Small intestine (tissue), 16 donors: ENCODE measurements at places on chromosomes 7 and 10.

- H3K4me1 ChIP-seq = peaks cover 4% of the 10 kb centered on the region
Observed at GRCh38 chr10:119759832-119760231, 34.0 kb downstream of the INPP5F start.

GRCh38 chr7:41147606-41148485, 555.0 kb downstream of the INHBA start:
- no peaks in the 10 kb centered on the region for H3K36me3 ChIP-seq
- H3K4me3 ChIP-seq = no peak overlapping the region
- no peaks in the 10 kb centered on the region for H3K27me3 ChIP-seq
- no peaks in the 10 kb centered on the region for H3K4me1 ChIP-seq
- no peak overlapping the region for H3K27ac ChIP-seq
- DNase-seq = no peak

DNA sequence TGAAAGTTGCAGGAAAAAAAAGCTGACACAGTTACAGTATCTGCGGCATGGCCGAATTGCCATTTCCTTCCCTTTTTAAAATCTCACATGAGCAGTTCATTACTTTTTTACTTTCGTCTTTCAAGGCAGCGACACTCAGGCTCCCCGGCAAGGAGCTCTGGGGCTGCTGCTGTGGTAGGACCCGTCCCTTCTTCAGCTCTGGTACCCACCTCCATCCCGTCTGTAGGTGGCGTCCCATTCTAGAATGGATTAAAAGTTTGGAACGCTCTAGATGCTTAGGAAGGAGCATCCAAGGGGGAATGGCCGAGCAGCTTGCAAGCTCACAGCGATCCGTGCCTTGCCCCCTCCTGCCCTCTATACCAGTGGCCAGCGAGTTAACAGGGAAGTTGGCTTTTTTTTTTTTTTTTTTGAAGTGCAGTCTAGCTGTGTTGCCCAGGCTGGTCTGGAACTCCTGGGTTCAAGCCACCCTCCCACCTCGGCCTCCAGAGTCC, 22.8 kb upstream of the TTYH3 start:
- H3K36me3 ChIP-seq = peaks cover 6% of the 10 kb centered on the region
- peaks cover 35% of the 10 kb centered on the region for H3K4me1 ChIP-seq
- H3K4me3 ChIP-seq = no peak overlapping the region
- H3K27ac ChIP-seq = no peak overlapping the region
- DNase-seq = peak; percentile 54

- no peaks in the 10 kb centered on the region for H3K27me3 ChIP-seq
- no peaks in the 10 kb centered on the region for H3K4me1 ChIP-seq
- no peak for DNase-seq
- H3K27ac ChIP-seq = no peak overlapping the region
- H3K4me3 ChIP-seq = no peak overlapping the region
Observed at GRCh38 chr10:81820418-81820817, 54.6 kb upstream of the NRG3 start.

- H3K4me1 ChIP-seq = peaks cover 3% of the 10 kb centered on the region
- H3K27me3 ChIP-seq = no peaks in the 10 kb centered on the region
- H3K36me3 ChIP-seq = no peaks in the 10 kb centered on the region
Observed at GRCh38 chr7:7769710-7770627, 51.6 kb upstream of the RPA3 start.

DNA sequence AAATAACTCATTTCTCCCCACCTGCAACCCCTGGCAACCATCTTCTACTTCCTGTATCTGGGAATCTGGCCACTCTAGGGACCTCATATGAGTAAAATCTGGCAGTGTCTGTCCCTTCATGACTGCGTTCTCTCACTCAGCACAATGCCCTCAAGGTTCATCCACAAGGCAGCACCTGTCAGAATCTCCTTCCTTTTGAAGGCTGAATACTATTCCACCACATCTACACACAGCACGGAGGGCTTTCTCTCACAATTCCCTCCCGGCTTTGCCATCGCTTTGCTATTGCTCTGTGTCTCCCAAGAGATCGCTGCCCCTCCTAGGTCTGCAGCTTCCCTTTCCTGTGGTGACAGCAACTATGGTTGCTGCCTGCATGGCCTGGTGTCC, 174.7 kb upstream of the RHEB start:
- H3K4me1 ChIP-seq = peaks cover 3% of the 10 kb centered on the region
- H3K27ac ChIP-seq = peak overlapping the region; percentile 84
- H3K4me3 ChIP-seq = no peak overlapping the region
- no peaks in the 10 kb centered on the region for H3K36me3 ChIP-seq
- no peaks in the 10 kb centered on the region for H3K27me3 ChIP-seq

DNA sequence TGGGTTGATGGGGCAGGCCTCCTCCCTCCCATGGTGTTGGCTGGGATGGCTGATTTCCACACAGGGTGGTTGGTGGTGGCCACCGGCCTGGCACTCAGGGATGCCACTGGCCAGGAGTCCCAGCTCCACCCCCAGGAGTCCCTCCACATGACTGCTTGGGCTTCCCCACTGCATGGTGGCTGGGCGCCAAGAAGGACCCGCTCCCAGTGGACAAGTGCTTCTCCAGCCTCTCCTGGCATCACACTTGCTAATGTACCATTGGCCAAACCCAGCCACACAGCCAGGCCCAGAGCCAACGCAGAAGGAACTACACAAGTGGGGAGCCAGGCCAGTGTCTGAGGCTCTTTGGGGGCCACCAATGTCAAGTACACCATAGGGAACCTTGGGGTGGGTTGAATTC, 73.6 kb upstream of the DNAAF5 start:
- DNase-seq = no peak
- no peak overlapping the region for H3K27ac ChIP-seq
- no peaks in the 10 kb centered on the region for H3K4me1 ChIP-seq
- peaks cover 32% of the 10 kb centered on the region for H3K36me3 ChIP-seq
- no peak overlapping the region for H3K4me3 ChIP-seq

DNA sequence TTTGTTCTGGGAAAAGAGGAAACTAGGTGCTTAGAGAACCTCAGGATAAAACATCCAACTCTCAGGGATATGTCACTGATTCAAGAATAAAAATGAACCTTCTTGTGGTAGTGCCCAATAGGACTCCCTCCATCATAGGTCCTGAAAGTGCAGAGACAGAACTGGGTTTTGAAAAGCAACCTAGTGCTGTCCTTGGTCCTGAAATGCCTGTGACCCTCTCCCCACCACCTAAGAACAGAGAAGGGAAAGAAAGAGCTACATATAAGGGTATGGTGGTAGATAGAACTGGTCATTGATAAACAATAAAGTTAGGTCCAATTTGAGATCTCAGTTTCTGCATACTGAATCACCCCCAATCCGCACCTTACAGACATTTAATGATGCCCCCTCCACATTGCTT, 953.3 kb downstream of the XPNPEP1 start:
- H3K27ac ChIP-seq = no peak overlapping the region
- no peak overlapping the region for H3K4me3 ChIP-seq
- DNase-seq = no peak

DNA sequence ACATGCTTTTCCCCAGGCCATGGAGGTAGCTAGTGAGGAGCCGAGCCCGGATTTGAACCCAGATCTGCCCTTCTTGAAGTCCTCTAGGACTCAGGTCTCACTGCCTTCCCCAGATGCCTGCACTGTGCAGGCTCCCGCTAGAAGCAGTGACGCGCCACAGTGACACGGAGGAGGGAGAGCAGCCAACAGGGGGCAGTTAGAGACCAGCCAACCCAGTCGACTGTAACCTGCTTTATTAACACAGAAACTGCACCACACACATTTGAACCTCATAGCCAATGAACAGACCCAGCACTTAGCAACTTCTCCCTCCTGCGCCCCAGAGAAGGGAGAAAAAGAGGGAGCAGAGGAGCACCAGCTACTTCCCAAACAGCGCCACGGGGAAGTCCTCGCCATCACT, 27.4 kb downstream of the PILRA start:
- H3K4me1 ChIP-seq = no peaks in the 10 kb centered on the region
- no peak overlapping the region for H3K4me3 ChIP-seq
- no peak overlapping the region for H3K27ac ChIP-seq
- H3K27me3 ChIP-seq = no peaks in the 10 kb centered on the region
- no peaks in the 10 kb centered on the region for H3K36me3 ChIP-seq

DNA sequence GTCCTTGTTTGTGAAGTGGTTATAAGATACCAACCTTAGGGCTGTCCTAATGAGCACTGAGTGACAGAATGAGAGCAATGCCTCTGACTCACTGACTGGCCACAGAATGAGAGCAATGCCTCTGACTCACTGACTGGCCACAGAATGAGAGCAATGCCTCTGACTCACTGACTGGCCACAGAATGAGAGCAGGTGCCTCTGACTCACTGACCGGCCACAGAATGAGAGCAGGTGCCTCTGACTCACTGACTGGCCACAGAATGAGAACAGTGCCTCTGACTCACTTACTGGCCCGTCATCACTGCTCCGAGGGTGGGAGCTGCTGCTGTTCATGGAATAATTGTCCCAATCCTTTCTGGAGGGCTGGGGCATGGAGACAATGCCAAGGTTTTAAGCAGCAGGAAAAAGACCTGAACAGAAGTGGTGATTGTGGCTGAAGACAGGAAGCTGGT, 265.2 kb upstream of the PPP2R2D start:
- no peaks in the 10 kb centered on the region for H3K4me1 ChIP-seq
- no peak overlapping the region for H3K4me3 ChIP-seq
- no peaks in the 10 kb centered on the region for H3K36me3 ChIP-seq
- H3K27me3 ChIP-seq = peaks cover 5% of the 10 kb centered on the region
- no peak for DNase-seq

DNA sequence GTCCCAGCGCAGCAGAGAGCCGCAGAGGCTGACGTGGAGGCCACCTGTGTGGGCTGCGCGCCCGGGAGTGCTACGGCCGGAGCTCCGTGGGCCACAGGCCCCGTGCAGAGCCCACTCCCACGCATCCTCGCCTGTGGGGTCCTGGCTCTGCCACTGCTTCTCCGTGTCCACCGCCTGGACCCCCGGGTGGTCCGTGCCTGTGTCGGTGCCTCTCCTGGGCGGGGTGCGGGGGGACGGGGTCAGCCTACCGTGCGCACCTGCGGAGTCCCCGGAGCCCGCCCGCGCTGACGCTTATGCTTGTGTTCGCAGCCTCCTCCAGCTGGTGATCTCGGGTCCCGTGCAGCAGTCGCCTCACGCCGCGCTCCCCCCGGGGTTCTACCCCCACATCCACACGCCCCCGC, 7.8 kb upstream of the ZNF853 start:
- peaks cover 58% of the 10 kb centered on the region for H3K36me3 ChIP-seq
- no peak for DNase-seq
- H3K27ac ChIP-seq = no peak overlapping the region
- H3K27me3 ChIP-seq = no peaks in the 10 kb centered on the region
- no peaks in the 10 kb centered on the region for H3K4me1 ChIP-seq

DNA sequence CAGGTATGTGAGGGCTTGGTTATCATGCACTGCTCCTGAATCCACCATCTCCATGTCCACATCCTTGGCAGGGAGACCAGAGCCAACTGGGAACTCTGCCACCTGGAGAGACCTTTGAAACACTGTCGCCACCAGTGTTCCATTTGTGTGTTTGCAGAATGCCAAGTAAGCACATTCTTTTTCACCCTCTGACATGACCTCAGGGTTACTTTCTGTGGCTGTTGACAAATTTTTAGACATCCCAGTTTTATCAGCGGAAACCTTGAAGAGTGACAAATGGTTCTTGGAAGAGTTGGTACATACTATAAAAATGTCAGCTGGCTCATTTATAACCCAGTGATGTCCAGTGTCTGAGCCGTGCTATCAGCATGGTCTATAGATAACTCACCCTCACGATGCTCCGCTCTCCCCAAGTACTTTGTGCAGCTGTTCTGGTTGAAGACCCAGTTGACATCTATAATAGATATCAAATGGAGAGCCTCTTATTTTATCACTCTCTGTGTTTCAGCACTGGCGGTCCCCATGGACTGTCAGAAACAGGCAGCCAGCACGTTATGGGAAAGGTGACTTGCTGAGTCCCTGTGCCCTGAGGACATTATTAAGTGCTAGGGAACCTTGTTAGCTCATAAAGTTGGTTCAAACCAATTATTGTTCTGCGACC, 563.1 kb upstream of the GALNT17 start:
- peaks cover 5% of the 10 kb centered on the region for H3K4me1 ChIP-seq
- H3K4me3 ChIP-seq = no peak overlapping the region
- no peaks in the 10 kb centered on the region for H3K36me3 ChIP-seq
- no peak overlapping the region for H3K27ac ChIP-seq
- peak; percentile 91 for DNase-seq

DNA sequence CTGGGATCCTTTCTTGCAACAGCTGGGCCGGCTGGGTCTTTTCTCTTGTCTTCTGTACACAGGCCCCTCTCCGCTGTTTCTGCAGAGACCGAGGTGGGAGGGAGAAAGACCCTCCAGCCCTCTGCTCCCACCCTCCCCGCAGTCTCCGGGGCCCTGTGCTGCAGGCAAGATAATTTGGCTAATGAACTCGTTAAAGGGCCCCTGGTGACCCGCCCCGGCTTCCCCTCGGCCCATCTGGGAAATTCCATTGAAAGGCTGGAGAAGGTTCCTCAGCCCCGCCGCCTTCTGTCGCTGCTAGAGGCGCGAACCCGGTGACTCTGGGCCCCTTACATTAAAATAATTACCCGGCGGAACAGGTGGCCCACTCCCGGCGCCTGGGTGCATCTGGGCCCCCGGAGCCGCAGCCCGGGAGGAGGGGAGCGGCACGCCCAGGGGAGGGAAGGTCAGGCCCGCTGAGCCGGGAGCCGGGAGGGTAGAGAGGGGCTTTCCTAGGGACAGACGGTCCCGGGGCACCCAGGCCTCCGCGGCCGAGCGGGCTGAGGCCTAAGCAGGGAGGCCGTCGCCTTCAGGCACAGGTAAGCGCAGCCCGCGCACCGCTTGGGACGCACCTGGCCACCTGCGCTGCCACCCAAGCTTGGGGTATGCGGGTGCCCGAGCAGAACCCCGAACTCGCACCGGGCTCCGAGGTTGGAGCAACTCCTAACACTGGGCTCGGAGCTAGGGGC, 7.3 kb upstream of the MNX1 start:
- H3K4me1 ChIP-seq = peaks cover 5% of the 10 kb centered on the region
- DNase-seq = no peak

GRCh38 chr7:14403587-14403986, 414.1 kb upstream of the ETV1 start:
- no peak overlapping the region for H3K27ac ChIP-seq
- no peaks in the 10 kb centered on the region for H3K27me3 ChIP-seq
- no peak overlapping the region for H3K4me3 ChIP-seq
- no peaks in the 10 kb centered on the region for H3K4me1 ChIP-seq
- no peaks in the 10 kb centered on the region for H3K36me3 ChIP-seq
